ENCODE measurements at places on chromosomes 6 and 20. TPM values are rescaled to one million over a fixed set of nuclear protein-coding genes. Genes with fewer than 3 reads are reported as not detected.
A peak's percentile ranks its signal among the peaks of the same experiment; 100 is the strongest.

DNA sequence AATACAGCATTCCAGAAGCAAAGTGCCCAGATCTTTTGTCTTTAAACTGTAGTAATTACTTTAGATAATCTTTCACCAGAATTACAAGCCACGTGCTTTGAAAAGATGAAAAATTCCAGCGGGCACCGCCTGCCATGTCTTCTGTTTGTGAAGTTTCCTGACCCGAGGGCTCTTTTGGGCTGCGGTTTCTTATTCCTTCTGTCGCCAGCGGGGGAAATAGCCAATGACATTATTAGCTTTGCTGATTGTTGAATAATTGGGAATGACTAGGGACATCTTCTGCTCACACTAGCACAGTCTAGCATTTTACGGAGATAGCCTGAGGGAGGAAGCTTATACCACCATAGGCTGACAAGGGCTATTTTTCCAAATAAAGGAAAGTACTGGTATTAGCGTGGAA lies 124.7 kb downstream of the SAMD5 start:
- no peak for DNase-seq

- no peak for DNase-seq
Observed at GRCh38 chr20:44688053-44688625, 27.0 kb upstream of the CCN5 start.

GRCh38 chr6:167782698-167783517 lies 43.8 kb upstream of the AFDN start:
- DNase-seq = no peak

DNA sequence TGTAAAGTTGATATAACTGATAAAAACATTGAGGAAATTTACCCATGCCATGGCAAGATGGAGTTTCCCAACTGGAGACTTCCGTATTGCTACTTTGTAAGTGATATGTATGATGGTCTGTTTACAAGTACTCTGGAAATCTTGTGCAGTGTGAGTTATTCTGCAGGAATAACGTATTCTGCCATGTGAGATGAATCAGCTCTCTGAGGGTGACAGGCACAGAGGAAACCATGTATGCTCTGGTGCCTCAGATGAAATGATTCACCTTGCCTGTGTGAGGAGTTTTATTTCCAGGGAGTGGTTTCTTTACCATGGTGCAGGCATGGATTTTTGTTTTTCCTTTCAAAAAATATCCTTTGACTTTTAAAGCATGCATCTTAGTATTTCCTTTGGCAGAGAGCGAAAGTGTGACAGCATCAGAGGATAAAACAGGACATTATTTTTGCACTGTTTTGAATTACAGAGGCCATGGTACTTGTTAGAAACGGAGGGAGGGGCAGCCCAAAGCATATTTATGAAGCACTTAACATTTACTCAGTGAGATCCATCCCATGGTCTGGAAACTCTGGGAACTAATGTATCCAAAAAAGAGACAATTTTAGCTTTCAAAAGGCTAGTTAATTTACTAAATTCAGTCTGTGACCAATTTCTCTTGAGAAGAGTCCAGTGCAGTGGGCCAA lies 36.0 kb upstream of the MTRF1L start:
- no peak for DNase-seq

The TREML2 gene
- not detected for total RNA-seq

The RIN2 gene
- total RNA-seq = 63.1 TPM

DNA sequence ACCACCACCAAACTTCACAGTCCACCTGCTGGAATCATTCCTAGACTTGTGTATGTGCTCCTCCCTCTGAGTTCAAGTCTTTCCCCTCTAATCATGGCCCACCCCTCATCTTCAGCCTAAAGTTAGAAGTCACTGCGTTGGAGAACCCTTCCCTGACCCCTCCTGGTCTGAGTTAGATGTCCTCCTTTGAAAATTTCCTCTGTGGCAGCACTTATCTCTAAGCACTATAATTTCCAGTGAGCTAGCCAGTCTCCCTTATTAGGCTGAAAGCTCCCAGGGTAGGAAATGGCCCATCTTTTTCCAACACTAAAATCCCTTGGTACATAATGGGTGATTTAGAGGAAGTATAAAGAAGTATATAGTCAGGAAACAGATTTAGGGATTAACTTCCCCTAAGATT lies 63.2 kb downstream of the SESN1 start:
- DNase-seq = no peak

- DNase-seq = no peak
Observed at GRCh38 chr20:36818185-36818584, 44.6 kb upstream of the DSN1 start.

The STX11 gene
- total RNA-seq = 4.9 TPM

DNA sequence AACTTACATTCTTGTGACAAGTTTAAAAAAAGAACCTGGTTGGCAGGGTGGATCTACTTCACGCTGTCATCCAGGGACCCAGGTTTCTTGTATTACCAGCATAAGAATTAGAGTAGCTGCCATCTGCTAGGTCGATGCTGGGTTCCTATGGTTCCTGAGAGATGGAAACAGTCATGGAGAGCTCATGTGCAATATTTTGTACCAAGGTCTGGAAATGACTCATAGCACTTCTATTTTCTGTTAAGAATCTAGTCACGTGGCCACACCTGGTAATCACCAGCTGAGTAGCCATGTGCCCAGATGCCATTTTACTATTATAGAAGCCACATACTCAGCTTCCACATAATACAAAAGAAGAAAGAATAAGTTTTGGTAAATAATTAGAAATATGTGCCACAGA lies 171.3 kb downstream of the CD83 start:
- no peak for DNase-seq

DNA sequence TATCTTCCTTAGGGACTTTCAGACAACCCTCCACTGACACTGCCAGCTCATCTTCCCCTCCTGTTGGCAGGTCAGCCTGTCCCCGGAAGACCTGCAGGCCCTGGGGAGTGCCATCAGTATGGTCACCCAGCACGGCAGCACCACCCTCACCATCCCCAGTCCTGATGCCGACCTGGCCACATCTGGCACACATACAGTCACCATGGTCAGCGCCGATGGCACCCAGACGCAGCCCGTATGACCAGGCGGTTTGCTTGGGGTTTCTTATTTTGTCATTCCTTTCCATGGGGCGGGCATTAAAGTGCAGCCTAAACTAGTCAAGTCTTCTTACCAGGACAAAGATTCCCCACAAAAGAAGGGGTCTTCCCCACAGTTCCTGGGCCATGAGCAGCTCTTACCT lies 3.9 kb upstream of the DEF6 start:
- no peak for DNase-seq

DNA sequence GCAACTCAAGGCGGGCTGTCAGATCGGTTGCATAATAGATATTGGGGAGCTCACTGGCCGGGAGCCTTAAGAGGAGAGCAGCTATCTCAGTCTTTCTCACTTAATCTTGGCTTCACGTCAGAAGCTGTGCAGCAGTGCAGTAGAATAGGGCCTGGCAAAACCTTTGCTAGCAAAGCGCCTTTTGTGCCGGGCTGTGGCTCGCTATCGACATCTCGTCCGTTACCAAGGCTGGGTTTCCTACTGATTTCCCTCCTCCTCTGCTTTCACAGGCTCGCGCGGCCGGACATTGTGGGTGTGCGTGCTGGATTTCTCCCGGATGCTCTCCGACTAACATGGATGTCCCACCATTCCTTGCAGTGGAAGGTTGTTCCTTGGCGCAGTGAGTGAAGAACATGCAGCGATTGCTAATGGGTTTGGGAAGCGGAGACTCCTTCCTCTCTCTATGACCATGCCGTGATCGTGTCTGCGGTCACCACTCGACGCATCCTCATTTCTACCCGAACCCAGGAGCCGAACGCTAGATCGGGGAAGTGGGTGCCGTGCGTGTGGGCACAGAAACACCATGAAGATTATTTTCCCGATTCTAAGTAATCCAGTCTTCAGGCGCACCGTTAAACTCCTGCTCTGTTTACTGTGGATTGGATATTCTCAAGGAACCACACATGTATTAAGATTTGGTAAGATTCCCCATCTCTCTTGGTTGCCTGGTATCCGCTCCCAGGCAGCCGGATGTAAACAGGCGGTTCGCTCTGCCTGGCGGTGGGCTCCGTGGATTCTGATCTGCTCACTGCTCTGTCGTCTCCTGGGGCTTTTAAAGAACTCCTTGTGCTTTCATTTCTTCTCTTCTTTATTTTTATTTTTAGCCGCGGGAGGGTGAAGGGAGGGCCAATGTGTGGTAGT lies 5.5 kb downstream of the GRIK2 start:
- no peak for DNase-seq

The MUCL3 gene
- total RNA-seq = not detected

The RAD21L1 gene
- not detected for total RNA-seq

DNA sequence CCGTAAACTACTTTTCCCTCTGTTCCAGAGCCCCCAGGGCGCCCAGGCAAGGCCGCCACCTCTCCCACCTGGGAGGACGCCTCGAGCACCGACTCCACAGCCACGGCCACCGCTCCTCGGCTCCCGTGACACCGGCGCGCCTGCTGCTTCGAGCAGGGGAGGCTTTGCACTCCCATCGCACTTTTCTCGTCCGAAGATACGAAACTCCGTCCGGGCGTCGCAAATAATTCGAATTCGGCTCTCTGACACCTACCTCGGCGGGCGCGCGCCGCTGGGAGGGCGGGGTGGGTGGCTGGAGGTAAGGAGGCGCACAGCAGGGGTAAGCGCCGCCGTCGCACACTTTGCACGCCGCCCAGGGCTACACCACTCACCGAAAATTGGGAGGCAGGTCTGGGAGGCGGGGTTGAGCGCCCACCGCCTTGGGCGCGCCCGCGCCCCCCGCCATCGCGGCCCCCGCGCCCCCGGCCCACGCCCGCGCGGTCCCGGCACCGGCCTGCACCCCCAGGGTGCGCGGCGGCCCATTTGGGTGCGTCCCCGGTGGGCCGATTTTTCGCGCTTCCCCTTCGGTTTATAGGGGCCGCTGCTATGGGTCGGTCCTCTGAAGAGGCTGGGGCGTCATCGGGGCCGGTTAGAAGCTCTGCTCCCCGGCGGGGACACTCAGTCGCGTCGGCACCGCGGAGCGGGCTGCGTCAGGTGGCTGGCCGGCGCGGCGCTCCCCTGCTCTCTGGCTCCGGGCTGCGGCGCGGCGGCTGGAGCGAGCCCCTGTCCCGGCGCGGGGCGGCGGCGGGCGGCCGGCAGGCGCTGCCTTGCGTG lies 36.2 kb downstream of the GNAS start:
- DNase-seq = peak; percentile 68

The PTPRT gene
- total RNA-seq = 0.80 TPM

GRCh38 chr6:44253307-44254101 lies 3.8 kb downstream of the SLC35B2 start:
- DNase-seq = no peak

- no peak for DNase-seq
Observed at GRCh38 chr6:97085772-97086171, 161.2 kb downstream of the KLHL32 start.

GRCh38 chr6:624979-625378 lies 31.9 kb downstream of the HUS1B start:
- no peak for DNase-seq

The GABRR2 gene
- total RNA-seq = 0.75 TPM

The SLC22A7 gene
- not detected for total RNA-seq

The WFDC10B gene
- not detected for total RNA-seq

GRCh38 chr6:85644279-85644762 lies 1.6 kb upstream of the SYNCRIP start:
- DNase-seq = no peak

DNA sequence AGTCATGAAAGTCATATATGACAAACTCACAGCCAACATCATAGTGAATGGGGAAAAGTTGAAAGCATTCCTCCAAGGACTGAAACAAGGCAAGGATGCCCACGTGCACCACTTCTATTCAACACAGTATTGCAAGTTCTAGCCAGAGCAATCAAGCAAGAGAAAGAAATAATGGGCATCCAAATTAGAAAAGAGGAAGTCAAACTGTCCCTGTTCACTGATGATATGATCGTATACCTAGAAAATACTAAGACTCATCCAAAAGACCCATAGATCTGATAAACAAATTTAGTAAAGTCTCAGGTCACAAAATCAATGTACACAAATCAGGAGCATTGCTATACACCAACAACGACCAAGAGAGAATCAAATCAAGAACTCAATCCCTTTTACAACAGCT lies 41.2 kb downstream of the RPP21 start:
- no peak for DNase-seq

The CLPSL2 gene
- not detected for total RNA-seq

- peak; percentile 46 for DNase-seq
Observed at GRCh38 chr6:52420668-52421358, 671 bp downstream of the EFHC1 start.

GRCh38 chr20:4573564-4574355 lies 147.9 kb upstream of the PRND start:
- no peak for DNase-seq

The SGK2 gene
- 9.9 TPM for total RNA-seq

The RGS17 gene
- total RNA-seq = 1.1 TPM

DNA sequence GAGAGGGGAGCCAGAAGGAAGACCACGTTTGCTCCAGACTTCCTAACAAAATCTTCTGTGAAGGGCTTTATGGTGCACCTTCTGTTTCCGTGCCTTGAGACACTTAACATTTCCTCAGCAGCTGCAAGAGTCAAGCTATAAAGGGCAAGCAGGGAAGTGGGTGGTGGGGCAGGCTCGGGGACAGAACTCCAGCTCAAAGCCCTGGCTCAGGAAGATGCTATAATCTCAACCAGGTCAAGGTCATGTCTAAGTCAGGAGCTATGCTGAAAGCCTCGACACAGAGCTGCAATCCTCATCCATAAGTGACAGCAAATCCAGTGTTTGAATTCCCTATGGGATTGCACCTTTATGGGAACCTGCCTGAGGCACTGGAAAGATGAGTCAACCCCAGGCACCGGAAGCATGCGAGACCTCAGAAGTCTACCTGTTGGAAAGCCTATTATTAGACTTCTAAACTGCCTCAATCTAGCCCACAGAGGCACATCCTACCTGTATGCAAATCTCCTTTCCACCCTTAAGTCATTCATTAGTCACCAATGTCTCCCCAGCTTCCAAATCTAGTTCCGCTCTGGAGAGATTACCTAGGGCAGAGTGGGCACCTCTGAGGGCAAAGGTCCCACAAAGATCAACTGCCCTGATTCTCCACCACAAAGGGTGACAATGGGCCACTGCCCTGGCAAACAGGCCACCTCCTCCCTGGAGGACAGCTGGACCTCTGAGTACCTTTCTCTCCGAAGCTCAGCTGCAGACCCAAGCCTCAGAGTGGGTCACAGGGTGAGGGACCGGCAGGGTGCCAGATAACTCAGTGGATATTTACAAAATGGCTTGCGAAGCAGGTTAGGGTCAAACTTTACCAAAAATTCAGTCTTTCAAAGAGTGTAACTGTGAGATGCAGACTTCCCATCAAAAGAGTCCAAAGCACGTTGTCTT lies 287.0 kb downstream of the CDC5L start:
- DNase-seq = no peak

DNA sequence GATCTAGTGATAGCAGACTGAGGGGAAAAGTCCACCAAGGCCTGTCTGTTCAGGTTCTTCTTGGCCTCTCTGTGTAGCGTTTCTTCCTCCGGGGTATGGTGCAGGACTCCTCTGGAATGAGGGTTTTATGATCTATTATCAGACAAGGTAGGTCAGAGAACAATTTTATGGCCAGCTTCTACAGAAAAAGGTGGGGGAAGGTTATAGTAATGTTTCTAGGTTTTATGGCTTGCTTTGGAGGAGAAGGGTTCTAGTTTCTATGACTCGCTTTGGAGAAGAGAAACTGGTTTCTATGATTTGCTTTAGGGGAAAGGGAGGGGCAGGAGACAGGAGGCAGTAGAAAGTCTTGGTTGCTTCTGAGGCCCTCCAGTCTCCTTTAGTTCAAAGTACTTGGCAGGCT lies 144.8 kb upstream of the LAMA2 start:
- no peak for DNase-seq

Measured in mesothelial cell of epicardium (in vitro differentiated cells).